ENCODE measurements at places on chromosomes 12 and 14.

GRCh38 chr14:62077676-62078261 is 315.5 kb downstream of the SNAPC1 start:
- DNase-seq, result no peak

DNA sequence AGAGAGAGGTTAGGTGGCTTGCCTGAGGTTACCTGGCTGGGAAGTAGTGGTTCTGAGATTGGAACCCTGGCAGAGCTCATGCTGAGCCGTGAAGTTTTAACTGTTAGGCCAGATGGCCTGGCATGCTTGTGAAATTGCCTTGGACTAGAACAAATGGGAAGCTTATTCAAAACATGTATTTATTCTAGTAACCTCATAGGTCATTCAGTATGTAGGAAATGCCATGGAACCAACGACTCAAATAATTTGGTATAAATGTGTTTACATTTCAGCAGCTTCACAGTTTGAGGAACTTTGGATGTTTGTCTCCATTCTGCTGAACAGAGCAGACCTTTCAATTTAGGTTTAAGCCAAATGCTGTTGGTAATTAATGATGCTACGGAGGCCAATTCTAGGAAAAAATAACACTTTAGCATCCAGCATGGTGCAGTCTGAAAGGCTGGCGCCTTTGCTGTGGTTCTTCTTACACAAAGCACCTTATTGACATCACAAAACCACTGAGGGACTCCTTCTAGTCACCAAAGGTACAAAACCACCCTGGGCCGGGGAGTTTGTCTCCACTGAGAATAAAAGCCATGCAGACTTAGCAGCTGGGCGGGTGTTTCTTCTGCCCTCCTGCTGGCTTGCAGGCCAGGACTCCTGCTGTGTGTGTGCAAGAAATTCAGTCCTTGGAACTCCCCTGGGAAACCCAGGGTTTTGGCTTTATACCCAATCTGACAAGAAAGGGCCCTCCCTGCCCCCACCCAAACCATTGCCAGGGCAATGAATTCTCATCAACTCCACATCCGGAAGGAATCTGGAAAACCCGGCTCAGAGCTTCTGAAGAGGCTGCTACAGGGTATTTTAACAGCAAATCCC is 64.2 kb downstream of the ELK3 start:
- no peak for DNase-seq

DNA sequence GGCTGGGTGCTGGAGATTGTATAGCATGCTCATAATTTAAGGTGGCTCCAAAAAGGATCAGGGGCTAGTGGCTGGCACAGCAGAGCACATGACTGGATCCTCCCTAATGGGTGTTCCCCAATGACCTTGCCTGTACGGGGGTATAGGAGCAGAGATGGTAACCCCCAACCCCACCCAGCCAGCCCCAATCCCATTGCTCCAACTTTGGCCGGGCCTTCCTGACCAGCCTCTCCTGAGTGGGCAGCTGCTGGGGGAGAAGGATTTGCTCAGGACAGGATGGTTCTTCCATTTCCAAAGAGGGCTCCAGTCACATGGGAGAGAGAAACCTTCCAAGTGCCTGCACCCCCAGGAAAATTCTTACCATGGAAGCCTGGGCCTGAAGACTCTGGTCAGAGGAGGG is 15.3 kb upstream of the NR4A1 start:
- DNase-seq, result no peak

GRCh38 chr14:80049055-80049454 is 162.2 kb downstream of the DIO2 start:
- DNase-seq, result no peak

- DNase-seq, result no peak
Observed at GRCh38 chr14:25570483-25570882, 520.5 kb upstream of the STXBP6 start.

DNA sequence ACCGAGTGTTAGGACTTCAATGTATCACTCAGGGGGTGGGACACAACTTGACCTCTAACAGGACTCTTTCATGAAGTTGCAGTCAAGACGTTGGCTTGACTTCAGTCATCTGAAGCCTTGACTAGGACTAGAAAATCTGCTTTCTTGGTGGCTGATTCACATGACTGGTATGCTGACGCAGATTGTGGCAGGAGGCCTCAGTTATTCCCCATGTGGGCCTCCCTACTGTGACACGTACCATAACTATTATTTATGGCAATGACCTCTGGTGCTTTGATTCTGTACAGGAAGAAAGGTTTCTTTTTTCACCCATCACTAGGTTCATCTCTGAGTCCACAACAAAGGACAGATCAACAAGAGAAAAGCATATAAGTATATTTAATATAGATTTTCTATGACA is 270.4 kb downstream of the NEDD1 start:
- DNase-seq, result no peak

- no peak for DNase-seq
Observed at GRCh38 chr14:36428350-36428749, 91.7 kb downstream of the NKX2-1 start.

GRCh38 chr12:54968181-54968730 is 16.3 kb downstream of the TESPA1 start:
- DNase-seq, result no peak
